Activated CD8-positive, alpha-beta T cell treated with anti-CD3 and anti-CD28 coated beads for 36 hours (primary cell): ENCODE measurements at places on chromosomes 6 and 20.
A peak's percentile ranks its signal among the peaks of the same experiment; 100 is the strongest.

DNA sequence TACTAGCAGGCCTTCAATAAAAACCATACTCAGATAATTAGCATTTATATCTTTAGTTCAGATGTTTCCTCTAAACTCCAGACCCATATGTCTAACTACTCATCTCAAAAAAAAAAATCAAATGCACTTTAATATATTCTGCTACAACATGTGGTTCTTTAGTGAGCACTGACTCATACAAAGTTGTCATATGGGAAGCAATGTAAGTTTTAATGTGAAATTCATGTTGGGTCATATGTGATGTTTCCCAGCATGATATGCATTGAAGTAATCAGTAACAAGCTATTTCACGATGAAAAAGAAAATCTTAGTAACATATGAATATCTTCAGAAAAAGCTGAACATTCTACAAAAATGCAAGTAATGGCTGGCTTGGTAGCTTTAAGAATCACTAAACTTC, 859.7 kb upstream of the ADGRB3 start:
- DNase-seq = no peak

- no peak for DNase-seq
Observed at GRCh38 chr6:106746652-106747051, 117.3 kb downstream of the QRSL1 start.

- DNase-seq = no peak
Observed at GRCh38 chr20:58374027-58374850, 14.8 kb upstream of the VAPB start.

- no peak for DNase-seq
Observed at GRCh38 chr6:128443553-128443952, 76.8 kb downstream of the PTPRK start.

GRCh38 chr6:38004908-38005307, 185.4 kb downstream of the ZFAND3 start:
- DNase-seq = no peak

DNA sequence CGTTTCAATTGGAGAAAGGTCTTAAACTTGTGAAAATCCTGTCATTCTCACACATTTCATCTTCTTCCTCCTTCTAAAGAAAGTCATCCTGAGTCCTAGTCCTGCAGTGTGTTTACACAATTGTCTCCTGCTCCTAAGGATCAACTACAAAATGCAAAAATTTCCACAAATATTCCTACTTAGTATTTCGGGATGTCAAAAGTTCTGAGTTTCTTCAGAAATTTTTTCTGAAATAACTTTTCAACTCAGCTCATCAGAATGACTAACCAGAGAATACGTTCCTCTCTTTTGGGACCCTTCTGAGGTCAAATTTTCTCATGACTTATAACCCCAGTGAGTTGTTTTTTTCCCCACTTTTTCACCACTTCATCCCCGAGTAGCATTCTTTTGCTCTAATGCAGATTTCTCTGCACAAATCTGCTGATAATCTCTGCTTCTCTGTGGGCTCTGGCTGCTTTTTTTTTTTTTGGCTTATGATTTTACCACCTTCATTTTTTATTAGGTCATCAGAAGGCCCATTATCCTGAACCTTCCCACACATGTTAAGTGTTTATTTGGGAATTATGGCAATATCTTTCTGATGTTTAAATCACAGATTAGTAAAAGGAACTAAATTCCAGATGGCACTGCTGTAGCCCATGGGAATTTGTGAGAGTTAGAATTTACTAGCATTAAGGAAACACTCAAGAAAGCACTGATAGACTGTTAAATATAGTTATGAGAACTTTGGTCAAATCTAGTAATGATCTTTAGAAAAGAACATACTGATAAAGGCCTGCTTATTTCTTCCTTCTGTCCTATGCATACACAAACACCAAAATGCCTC, 41.4 kb downstream of the MAP3K5 start:
- no peak for DNase-seq

GRCh38 chr20:63835021-63835858, 4.2 kb upstream of the ZBTB46 start:
- no peak for DNase-seq

DNA sequence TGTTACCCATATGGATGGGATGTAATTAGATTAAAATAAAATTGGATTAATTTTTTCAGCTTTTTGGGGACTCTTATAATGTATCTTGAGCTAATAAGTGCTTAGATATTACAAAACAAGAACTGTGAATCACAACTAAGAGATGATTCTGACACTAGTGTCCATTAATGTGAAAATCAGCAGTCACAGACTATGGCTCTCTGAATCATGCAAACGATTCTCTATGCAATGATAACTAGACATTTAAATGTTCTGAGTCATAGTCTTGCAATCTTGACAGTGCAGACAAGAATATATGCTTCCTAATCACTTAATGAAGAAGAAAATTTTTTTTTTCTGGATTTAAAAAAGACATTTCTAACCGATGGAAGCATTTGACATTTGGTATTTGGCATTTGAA, 82.2 kb upstream of the OPRM1 start:
- DNase-seq = no peak

GRCh38 chr6:3324262-3324942, 65.7 kb downstream of the PSMG4 start:
- DNase-seq = peak; percentile 76
